ENCODE measurements at places on chromosomes 11 and 22.
A peak's percentile ranks its signal among the peaks of the same experiment; 100 is the strongest.

DNA sequence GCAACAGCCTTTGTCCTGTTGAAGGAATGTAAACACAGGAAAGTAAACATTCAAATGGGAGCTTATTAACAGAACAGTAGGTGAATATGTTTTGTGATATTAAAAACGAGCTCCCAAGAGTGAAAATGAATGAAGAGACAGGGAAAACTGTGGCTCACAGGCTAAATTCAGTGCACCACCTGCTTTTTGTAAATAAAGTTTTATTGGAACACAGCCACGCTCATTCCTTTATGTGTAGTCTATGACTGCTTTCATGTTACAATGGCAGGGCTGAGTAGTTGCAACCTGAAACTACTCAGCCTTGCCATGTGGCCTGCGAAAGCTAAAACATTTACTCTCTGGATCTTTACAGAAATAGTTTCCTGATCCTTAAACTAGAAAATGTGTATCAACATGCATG is 136.9 kb downstream of the MYO18B start:
- ATAC-seq, result no peak

- ATAC-seq, result peak; percentile 76
These were observed at the start of gene PKNOX2 for GRCh38 chr11:125164422-125165110. PKNOX2 (plus strand) TSS chr11:125164751; CDS start chr11:125351306, 186,555 bp downstream.

DNA sequence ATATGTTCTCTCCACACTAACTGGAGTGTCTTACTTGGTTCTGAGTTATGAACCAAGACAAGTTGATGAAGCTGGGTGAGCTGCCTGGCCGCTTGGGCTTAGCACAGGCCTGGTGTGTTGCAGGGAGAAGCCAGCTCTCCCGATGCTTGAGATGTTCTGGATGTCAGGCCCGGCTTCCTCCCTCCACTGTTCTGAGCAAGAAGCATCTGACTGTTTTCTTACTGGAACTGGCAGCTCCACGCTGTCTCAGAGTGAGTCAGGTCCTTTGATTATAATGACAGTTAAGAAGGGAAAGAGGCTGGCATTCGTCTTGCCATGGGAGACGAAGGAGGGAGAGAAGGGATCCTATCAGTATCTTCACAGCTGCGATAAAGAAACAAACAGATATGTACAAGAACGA is 46.5 kb upstream of the CRTAM start:
- ATAC-seq, result no peak

GRCh38 chr11:34495724-34496377 is 17.7 kb downstream of the ELF5 start:
- no peak for ATAC-seq

DNA sequence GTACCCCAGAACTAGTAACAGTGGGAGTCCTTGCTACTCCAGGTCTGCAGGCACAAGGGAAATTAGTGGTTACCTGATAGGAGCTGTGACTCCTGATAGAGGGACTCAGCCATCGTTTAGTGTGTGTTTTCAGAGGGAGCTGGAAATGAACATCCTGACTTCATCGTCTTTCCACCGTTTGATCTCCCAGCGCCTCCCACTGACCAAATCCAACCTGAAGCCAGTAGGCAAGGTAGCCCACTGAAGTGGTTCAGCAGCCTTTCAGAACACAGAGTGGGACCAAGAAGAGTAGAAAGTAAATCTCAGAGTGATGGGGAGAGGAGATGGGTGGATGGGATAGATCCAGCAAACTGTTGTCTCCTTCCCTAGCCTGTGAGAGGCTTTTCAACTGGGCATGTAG is 385.9 kb downstream of the INSC start:
- no peak for ATAC-seq

GRCh38 chr11:10418259-10418949 is 36.7 kb upstream of the AMPD3 start:
- no peak for ATAC-seq

GRCh38 chr11:4527926-4528325 is 17.1 kb upstream of the OR52M1 start:
- peak; percentile 57 for ATAC-seq

GRCh38 chr11:35247428-35247827 is 108.5 kb downstream of the CD44 start:
- ATAC-seq, result no peak

DNA sequence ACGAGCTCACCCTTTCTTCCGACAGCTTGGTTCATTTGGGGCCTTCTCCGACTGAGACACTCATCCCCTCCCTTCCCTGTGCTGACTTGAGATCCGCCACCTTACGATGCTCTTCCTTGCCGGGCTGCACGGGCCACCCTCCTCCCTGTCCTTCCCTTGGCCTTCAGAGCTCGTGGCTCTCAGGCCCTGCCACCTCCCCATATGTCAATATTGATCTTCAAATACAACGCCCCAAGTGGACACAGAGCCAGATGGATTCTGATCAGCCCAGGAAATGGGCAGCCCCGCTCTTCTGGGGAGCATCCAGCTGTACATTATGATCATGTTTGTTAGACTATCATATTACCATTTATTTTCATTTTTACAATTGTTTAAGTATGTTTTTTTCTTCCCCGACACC is 812.8 kb downstream of the TBC1D22A start:
- no peak for ATAC-seq

- ATAC-seq, result no peak
These were observed 102.7 kb downstream of the TRAF6 start for GRCh38 chr11:36407356-36407755.

- no peak for ATAC-seq
These were observed 150.7 kb downstream of the ADAMTS15 start for GRCh38 chr11:130599073-130599654.

DNA sequence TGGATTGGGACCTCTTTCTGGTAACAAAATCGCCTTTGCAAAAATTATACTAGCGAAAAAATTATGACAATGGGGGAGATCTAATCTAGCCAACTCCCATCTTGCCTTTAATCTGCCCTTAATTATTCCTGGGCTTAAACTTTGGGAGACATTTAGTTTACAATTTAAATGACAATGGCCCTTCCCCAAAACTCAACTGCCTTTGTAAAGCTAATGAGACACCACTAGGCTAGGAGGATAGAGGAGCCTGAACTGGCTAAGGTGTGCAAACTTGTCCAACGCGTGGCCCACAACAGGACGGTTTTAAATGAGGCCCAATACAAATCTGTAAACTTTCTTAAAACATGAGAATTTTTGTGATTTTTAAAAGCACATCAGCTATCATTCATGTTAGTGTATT is 67.3 kb downstream of the RSF1 start:
- no peak for ATAC-seq

GRCh38 chr11:59224351-59224928 is 11.7 kb upstream of the MPEG1 start:
- no peak for ATAC-seq

DNA sequence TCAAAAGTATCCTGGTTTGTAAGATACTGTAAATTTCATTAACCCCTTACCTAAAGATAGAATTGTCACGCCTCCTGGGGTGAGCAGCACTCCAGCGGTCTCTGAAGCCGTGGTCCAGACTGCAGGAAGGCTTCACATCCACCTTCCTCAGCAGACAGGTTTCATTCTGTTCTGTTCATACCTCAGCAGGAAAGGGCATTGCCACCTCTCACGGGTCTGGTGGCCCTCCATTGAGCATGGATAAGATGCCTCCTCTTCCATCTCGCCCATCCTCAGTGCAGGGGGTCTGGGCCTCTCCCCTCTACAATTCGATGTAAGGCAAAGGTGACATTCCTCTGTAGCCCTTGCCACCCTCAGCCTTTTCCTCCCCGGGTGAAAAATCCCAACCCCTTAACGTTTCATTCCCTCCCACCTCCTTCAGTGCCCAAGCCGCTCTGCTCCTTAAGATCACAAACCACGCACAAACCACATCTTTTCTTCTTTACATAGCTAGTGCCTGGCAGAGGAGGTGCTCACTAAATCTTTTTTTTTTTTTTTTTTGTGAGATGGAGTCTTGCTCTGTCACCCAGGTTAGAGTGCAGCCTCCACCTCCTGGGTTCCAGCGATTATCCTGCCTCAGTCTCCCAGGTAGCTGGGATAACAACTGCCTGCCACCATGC is 28.5 kb downstream of the RPUSD4 start:
- ATAC-seq, result no peak

- no peak for ATAC-seq
These were observed 105.5 kb downstream of the KCNC1 start for GRCh38 chr11:17840101-17840548.

DNA sequence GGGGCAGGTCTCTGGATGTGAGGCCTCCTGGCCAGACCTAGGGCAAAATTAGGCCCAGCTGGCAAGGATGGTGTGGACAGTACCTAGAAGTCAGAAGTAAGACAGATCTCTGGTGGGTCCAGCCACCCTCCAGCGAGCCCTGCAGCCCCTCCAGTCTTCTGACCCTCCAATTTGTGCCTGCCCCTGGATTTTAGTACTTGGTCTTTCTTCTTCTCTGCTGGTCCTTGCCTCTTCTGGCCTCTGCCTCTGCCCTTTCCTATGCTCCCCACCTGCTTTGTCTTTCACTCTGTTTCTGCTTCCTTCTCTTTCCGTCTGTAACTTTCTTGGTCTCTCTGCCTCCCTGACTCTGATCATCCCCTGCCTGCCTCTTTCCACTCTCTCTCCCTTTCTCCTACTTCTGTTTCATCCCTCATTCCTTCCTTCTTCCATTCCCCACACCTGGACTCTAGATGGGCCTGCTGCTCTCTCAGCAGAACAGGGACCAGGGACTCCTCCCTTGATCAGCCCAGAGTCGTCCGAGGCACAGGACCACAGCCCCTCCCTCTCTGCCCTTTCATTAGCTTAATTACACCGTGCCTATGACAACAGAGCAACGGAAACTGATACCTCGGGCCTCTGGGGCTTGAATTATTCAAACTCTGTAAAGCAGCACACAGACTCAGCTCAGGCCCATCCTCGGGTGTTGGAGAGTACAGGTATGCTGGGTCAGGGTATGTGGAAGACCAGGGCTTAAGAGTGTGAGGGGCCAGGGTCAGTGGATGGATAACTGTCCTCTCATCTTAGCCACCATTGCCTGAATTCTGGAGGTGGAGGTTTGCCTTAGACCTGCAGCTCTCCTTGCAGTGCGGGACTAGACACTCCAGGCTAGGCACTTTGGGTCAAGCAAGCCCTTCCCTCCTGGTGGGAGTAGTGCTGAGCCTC is at the start of gene CHRNA10:
Gene CHRNA10 (minus strand): TSS at position 51 of the 921 bp plus-strand sequence. CDS start 72 bp downstream, outside the sequence.
- ATAC-seq, result peak; percentile 68

- no peak for ATAC-seq
These were observed 41.5 kb upstream of the CADM1 start for GRCh38 chr11:115545581-115546210.

DNA sequence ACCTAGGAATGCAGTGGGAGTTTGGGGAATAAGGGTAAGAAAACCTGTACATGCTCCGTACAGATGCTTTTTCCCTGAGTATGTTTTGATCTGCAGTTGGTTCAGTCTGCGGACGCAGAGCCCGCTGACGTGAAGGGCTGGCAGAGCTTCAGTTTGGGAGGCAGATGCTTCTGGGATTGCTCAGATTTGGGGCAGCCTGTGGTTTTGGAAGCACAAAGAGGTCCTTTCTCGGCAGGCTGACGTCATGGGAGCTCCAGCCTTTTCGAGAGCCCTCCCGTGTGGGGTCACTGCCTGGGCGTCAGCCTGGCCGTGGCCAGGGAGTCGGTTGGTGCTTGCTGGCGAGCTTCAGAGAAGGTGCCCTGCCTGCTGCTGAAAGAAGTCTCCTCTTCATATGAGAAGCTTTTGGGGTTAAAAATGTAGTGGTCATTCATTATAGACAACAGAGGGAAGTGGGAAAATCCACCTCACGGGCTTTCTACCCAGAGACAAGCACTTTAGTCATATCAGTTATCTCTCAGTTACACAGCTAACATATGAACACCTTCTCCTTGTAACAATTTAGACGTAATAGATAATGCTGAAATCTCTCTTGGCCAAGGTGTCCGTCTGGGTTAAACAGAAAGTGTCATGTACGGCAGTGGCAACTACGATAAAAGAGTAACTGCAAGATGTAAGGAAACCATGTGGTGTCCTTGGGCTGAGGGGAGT is 26.8 kb downstream of the TPCN2 start:
- ATAC-seq, result no peak

DNA sequence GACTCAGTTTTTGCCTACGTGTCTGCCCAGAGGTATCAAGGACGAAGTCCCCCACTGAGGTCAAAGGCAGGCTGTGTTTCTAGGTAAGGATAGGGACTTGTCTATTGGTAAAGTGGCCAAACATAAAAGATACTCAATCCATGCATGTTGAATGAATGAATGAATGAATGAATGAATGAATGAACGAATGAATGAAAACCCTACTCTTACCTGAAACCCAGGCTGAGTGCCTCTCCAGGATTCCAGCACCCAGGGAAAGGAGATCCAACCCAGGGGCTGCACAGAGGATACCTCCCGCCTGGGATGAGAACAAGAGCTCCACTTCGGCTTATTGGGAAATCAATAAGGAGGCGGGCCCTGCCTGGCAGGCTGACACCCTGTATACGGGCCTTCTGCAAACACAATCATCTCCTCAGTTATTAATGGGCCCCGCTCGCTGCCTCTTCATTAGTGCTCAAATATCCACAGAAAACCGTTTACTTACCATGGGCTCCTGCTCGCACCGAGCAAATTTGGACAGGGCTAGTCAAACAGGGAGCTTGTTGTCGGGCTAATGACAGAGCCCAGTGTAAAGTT is 177.4 kb downstream of the BUD13 start:
- peak; percentile 83 for ATAC-seq

DNA sequence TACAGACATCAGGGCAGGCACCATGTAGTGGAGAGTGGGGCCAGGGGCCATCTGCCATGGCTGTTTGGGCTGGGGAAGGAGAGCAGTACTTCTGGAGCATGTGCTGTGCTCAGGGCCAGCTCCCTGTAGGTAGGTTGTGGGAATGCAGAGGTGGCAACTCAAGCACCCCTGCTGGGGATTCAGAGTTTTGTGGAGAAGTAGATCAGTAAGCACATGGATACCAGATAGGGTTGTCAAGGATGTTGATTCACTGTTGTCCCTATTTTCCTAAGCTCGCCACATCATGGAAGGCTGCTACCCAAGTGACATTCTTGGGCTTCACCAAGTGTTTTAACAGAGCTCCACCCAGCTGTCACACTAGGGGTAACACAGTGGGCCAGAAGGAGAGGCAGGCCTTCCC is 67.2 kb downstream of the BMAL1 start:
- ATAC-seq, result no peak

- no peak for ATAC-seq
These were observed 76.3 kb upstream of the TP53AIP1 start for GRCh38 chr11:129018991-129019390.

GRCh38 chr22:36237462-36238372 is 1.6 kb downstream of the APOL2 start:
- peak; percentile 9 for ATAC-seq

- no peak for ATAC-seq
These were observed 313.9 kb downstream of the ST3GAL4 start for GRCh38 chr11:126669416-126669815.

DNA sequence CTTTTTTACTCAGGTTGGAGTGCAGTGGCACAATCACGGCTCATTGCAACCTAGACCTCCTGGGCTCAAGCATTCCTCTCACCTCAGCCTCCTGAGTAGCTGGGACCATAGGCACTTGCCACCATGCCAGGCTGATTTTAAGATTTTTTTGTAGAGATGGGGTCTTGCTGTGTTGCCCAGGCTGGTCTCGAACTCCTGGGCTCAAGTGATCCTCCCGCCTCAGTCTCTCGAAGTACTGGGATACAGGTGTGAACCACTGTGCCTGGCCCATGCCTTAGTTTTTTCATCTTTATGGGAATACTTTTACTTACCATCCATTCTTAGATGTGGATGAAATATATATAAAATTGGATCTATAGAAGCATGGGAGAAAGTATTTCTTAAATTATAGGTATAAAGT is 5.2 kb downstream of the PACS1 start:
- no peak for ATAC-seq

Measured in motor neuron (in vitro differentiated cells).